ENCODE measurements at places on chromosomes 6 and 20. TPM values are rescaled to one million over a fixed set of nuclear protein-coding genes. Genes with fewer than 3 reads are reported as not detected.

- no peaks in the 10 kb centered on the region for H3K36me3 ChIP-seq
- no peaks in the 10 kb centered on the region for H3K4me1 ChIP-seq
- no peak overlapping the region for H3K27ac ChIP-seq
- no peaks in the 10 kb centered on the region for H3K27me3 ChIP-seq
- H3K4me3 ChIP-seq = no peak overlapping the region
These were observed 117.7 kb upstream of the BACH2 start for GRCh38 chr6:90414352-90414751.

- no peaks in the 10 kb centered on the region for H3K36me3 ChIP-seq
- no peaks in the 10 kb centered on the region for H3K4me1 ChIP-seq
- H3K27me3 ChIP-seq = no peaks in the 10 kb centered on the region
- no peak for DNase-seq
- no peak overlapping the region for H3K4me3 ChIP-seq
These were observed 12.6 kb upstream of the CARMIL1 start for GRCh38 chr6:25266456-25267100.

DNA sequence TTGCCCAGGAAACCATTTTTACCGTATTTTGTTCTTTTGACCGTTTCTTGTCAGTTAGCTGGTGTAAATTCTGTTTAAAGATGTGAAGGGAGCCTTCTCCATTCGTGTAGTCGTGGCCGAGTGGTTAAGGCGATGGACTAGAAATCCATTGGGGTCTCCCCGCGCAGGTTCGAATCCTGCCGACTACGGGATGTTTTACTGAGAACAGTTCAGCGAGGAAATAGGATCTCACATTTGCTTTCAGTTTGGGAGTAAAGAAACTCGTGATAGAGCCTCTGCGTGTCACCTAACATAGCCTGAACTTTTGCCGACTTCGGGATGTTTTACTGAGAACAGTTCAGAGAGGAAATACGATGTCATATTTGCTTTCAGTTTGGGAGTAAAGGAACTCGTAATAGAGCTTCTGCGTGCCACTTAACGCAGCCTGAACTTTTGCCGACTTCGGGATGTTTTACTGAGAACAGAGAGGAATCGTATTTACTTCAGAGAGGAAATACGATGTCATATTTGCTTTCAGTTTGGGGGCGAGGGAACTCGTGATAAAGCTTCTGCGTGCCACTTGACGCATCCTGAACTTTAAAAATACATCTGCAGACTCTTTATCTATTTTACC, 5.9 kb upstream of the ZNF184 start:
- no peaks in the 10 kb centered on the region for H3K36me3 ChIP-seq
- H3K4me1 ChIP-seq = no peaks in the 10 kb centered on the region
- no peaks in the 10 kb centered on the region for H3K27me3 ChIP-seq
- H3K4me3 ChIP-seq = peak overlapping the region; percentile 65
- peak overlapping the region; percentile 24 for H3K27ac ChIP-seq
- peak; percentile 81 for DNase-seq

The CLDN20 gene
- total RNA-seq = not detected

GRCh38 chr6:150167479-150167873, 24.6 kb downstream of the PPP1R14C start:
- no peaks in the 10 kb centered on the region for H3K4me1 ChIP-seq
- no peak for DNase-seq

GRCh38 chr6:26457264-26457805, 420 bp upstream of the BTN2A1 start:
- H3K36me3 ChIP-seq = peaks cover 15% of the 10 kb centered on the region
- H3K4me1 ChIP-seq = peaks cover 4% of the 10 kb centered on the region
- no peaks in the 10 kb centered on the region for H3K27me3 ChIP-seq
- H3K4me3 ChIP-seq = peak overlapping the region; percentile 76

GRCh38 chr20:48448666-48449600, 378.9 kb downstream of the PREX1 start:
- DNase-seq = peak; percentile 43
- no peak overlapping the region for H3K27ac ChIP-seq
- H3K4me3 ChIP-seq = no peak overlapping the region
- H3K27me3 ChIP-seq = no peaks in the 10 kb centered on the region

DNA sequence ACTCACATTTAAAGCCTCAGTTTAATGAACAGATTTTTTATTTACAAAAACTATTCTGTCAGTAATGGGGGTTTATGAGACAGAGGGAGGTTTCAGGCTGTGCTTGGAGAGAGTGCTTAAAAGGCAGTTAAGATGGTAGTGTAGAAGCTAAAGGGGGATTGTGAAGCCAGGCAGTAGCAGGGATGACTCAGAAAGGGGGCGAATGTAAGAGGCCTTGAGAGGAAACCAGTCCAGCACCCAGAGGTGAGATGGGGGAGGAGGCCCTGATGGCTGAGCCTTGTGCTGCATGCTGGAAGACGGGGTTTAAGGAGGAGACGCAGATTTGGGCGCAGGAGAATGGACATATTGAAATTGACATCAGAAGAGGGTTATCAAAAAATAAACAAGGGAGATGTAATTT, 6.6 kb upstream of the SERPINB9 start:
- no peak overlapping the region for H3K27ac ChIP-seq
- no peaks in the 10 kb centered on the region for H3K27me3 ChIP-seq

The KCNB1 gene
- total RNA-seq = 0.10 TPM

The CABLES2 gene
- 12.9 TPM for total RNA-seq

The APOM gene
- 1.8 TPM for total RNA-seq

DNA sequence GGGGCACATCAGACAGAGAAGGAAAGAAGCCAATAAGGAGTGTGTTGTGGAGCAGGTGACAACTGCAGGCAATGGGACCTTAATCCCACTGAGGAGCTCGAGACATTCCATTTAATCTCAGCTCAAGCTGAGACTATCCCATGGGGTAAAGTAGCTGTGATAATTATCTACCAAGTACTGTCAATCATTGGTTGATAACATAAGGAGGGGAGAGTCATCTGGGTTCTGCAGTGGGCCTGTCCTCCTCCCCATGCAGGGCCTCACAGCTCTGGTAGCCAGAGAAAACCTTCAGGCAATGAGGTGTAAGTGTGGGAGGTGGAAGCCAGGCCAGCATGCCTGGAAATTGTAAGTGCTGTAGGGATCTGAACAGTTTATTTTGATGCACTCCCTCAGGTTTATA, 375.0 kb upstream of the ARID1B start:
- H3K4me1 ChIP-seq = no peaks in the 10 kb centered on the region
- H3K36me3 ChIP-seq = no peaks in the 10 kb centered on the region
- H3K4me3 ChIP-seq = no peak overlapping the region
- no peak overlapping the region for H3K27ac ChIP-seq

DNA sequence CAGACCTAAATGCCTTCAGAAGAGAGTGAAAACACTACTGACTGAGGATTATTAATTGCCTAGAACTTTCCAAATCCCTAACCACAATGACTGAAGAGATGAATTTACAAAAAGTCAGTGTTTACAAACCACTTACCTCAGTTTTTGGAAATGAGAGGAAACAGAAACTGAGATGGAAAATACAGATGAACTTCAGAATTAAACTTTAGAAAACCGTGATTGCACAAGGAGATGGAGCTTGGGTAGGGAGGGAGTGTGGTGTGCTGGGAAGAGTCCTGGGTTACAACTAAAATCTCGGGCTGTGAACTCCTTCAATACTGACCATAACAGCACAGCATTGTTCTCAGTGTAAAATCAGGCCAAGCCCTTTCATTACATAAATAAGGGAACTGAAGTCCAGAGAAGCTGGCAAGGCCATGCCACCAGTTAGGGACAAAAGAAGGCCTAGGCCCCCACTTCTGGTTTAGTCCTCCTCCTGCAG, 4.0 kb downstream of the ELMO2 start:
- no peak for DNase-seq
- peaks cover 9% of the 10 kb centered on the region for H3K36me3 ChIP-seq
- no peak overlapping the region for H3K27ac ChIP-seq
- peaks cover 15% of the 10 kb centered on the region for H3K4me1 ChIP-seq

GRCh38 chr6:135161411-135162395, 19.4 kb upstream of the MYB start:
- H3K36me3 ChIP-seq = no peaks in the 10 kb centered on the region
- no peak overlapping the region for H3K4me3 ChIP-seq
- no peaks in the 10 kb centered on the region for H3K4me1 ChIP-seq
- DNase-seq = no peak
- no peaks in the 10 kb centered on the region for H3K27me3 ChIP-seq

The AFDN gene
- 64.5 TPM for total RNA-seq

DNA sequence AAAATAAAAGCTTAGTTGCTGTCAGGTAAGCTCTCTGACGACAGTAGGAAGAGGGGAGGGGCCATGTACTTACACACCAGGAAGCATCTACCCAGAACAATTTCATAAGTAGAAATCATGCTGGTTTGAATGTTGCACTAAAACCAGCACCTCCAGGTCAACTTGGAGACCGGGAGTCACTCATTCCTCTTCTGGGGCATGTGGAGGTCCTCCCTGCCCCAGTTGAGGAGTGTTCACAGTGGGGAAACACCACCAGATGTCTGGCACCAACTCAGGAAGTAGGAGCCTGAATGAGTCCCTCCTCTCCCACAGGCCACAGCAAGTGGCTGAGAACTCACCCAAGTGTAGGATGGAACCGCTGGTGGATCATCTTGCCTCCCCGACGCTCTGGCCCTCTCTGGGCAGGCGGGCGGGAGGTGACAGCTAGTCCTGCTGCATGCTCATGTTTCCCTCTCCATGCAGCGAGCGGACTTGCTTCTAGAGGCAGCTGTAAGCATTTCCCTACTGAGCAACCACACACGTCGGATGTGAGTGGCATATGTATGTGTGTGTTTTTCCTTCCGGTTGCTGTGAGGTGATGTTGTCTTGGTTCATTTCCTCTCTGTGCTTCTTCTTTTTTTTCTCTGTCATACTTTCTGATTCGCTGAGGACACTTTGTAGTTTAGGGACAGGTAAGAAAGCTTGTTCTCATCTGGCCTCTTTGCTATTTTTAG, 149.5 kb upstream of the NEDD9 start:
- H3K4me3 ChIP-seq = no peak overlapping the region
- no peaks in the 10 kb centered on the region for H3K36me3 ChIP-seq
- no peak for DNase-seq
- H3K4me1 ChIP-seq = no peaks in the 10 kb centered on the region
- H3K27me3 ChIP-seq = no peaks in the 10 kb centered on the region
- H3K27ac ChIP-seq = no peak overlapping the region

The SLC22A2 gene
- 0.02 TPM for total RNA-seq

- no peaks in the 10 kb centered on the region for H3K27me3 ChIP-seq
- no peak overlapping the region for H3K27ac ChIP-seq
- no peaks in the 10 kb centered on the region for H3K36me3 ChIP-seq
These were observed 24.9 kb upstream of the NT5E start for GRCh38 chr6:85424981-85425380.

- no peak overlapping the region for H3K4me3 ChIP-seq
- no peak for DNase-seq
- H3K27ac ChIP-seq = no peak overlapping the region
- H3K27me3 ChIP-seq = no peaks in the 10 kb centered on the region
These were observed 455.9 kb upstream of the JARID2 start for GRCh38 chr6:14789996-14790395.

DNA sequence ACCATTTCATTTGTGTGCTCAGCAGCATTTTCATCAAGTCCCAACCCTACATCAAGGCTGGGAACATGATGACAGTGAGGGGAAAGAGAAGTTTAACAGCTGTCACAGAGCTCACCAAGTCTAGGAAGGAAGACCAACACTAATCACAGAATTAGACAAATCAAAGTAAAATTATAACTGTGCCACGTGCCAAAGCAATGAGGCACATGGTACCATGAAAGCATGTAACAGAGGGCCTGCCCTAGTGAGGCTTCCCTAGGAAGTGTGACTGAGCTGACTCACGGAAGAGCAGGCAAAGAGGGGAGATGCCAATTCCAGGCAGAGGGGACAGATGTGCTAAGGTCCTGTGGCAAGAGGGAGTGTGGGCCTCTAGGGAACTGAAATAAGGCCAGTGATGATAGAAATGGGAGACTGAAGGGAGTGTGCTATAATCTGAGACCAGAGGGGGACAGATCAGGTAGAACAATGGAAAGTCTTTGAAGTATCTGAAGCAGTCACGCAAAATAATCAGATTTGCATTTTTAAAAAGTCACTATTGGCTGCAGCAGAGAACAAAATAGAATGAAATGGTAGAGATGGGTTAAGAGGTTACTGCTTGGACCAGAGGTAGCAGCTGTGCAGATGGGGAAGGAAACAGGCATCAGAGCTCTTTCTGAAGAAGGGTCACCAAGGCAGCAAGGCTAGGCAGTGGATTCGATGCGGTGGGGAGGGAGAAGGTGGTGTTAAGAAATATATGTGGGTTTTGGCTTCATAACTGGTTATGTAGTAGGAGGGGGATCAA, 86.8 kb downstream of the GPR6 start:
- peaks cover under 1% of the 10 kb centered on the region for H3K27me3 ChIP-seq
- no peaks in the 10 kb centered on the region for H3K36me3 ChIP-seq
- no peak overlapping the region for H3K4me3 ChIP-seq

The ANGPT4 gene
- total RNA-seq = not detected

The TBCC gene
- 38.0 TPM for total RNA-seq

The FOXC1 gene
- total RNA-seq = 7.2 TPM

DNA sequence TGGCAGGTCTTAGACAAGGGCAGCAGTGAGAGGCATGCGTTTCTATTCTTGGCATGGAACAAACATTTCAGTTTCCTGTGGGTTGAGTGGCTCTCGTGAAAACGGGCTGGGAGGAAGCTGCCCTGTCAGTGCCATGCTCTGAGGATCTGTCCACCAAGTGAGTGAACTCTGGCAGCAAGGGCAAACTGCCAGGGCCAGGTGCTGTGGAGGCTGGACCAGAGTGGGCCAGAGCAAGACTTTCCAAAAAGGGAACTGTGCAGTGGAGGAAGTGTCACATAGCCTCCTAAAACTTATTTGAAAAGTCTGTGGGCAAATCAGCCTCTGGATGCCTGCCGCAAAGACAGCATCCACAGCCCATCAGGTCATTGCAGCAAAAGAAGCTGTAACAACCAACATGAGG, 44.2 kb upstream of the TAB2 start:
- no peak overlapping the region for H3K27ac ChIP-seq
- no peaks in the 10 kb centered on the region for H3K27me3 ChIP-seq
- H3K36me3 ChIP-seq = no peaks in the 10 kb centered on the region

The TFAP2D gene
- total RNA-seq = not detected

The SYNJ2 gene
- 33.4 TPM for total RNA-seq

- H3K36me3 ChIP-seq = no peaks in the 10 kb centered on the region
- no peak for DNase-seq
- no peaks in the 10 kb centered on the region for H3K27me3 ChIP-seq
- H3K4me1 ChIP-seq = no peaks in the 10 kb centered on the region
- H3K4me3 ChIP-seq = no peak overlapping the region
- H3K27ac ChIP-seq = no peak overlapping the region
These were observed 71.4 kb downstream of the ADGB start for GRCh38 chr6:146670161-146670560.

GRCh38 chr6:38806271-38806670, 91.2 kb downstream of the DNAH8 start:
- H3K27ac ChIP-seq = no peak overlapping the region
- peak; percentile 13 for DNase-seq
- H3K4me3 ChIP-seq = no peak overlapping the region

DNA sequence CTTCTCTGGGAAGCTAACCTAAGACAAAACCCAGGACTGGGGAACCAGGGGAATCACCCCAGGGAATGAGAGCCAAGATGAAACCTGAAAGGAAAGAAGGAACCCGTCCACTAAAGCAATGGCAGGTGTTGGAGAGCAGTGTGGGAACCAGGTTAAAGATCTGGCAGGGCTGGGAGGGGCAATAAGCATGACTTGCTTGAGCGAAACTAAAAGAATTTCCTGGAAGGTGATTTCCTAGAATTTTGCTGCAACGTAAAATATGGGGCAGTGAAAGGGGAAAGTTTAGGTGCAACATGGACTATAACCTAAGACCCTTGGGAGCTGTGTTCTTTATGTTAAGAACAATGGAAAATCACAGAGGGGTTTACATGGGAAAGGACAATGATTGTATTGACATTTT, 126.2 kb upstream of the SSTR4 start:
- H3K27me3 ChIP-seq = no peaks in the 10 kb centered on the region
- DNase-seq = no peak
- no peaks in the 10 kb centered on the region for H3K36me3 ChIP-seq
- no peak overlapping the region for H3K27ac ChIP-seq
- no peak overlapping the region for H3K4me3 ChIP-seq

The FOXA2 gene
- 3.2 TPM for total RNA-seq

Measured in SJCRH30 (cell line).